ENCODE measurements at places on chromosomes 4 and X.

GRCh38 chr4:32161392-32161791 is 1441.2 kb downstream of the PCDH7 start:
- DNase-seq = no peak

GRCh38 chr4:148173397-148174017 is 268.7 kb downstream of the NR3C2 start:
- no peak for DNase-seq

DNA sequence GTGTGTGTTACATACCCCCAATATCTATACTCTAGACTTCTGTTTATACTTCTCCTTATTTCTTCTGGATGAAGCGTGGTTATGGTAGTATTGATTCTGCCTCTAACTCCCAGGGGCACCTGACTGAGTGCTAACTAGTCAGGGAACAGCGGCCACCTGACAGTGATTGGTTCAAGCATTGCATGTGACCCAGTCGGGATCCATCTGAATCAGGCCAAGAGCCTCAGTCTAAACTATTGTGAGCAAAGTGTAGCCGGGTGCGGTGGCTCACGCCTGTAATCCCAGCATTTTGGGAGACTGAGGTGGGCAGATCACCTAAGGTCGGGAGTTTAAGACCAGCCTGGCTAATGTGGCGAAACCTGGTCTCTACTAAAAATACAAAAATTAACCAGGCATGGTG is 10.0 kb downstream of the CCDC110 start:
- DNase-seq = no peak

GRCh38 chr4:79141530-79141929 is 184.3 kb downstream of the NAA11 start:
- no peak for DNase-seq

GRCh38 chr4:152104901-152105357 is 344.1 kb upstream of the GATB start:
- no peak for DNase-seq

DNA sequence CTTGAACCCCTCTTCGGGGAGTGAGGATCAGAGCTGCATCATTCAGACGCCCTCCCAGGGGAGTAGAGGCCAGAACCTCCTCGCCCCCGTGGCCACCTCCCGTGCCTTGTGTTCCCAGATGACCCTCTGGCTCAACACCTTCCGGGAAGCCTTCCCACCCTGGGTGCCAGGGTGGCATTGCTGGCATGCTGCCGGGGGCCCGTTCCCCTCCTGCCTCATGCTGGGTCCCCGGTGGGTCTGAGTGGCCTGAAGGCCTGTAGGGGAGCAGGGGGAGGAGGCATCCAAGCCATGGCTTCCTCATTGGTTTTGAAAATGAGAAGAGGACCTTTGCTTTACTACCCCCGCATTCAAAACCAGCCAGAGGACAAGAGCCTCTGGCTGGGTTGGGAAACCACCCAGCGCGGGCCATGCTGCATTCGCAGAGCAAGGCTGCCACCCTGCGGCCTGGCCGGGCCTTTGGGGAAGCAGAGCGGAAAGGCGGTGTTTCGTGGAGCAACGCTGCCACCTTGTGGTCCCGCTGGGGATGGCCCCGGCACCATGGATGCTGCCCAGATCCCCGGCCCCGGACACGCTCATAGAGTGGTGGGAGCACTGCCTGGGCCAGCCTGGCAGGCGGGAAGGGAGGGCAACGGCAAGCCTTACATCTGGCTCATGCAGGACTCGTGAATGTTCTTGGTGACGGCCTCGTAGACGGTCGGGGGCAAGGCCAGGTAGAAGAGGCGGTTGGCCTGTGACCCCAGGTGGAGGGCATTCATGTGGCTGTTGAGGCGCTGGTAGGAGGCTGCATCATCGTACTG is 11.9 kb downstream of the G6PD start:
- DNase-seq = peak; percentile 85

GRCh38 chrX:477441-478012 is 90.8 kb upstream of the PPP2R3B start:
- no peak for DNase-seq

DNA sequence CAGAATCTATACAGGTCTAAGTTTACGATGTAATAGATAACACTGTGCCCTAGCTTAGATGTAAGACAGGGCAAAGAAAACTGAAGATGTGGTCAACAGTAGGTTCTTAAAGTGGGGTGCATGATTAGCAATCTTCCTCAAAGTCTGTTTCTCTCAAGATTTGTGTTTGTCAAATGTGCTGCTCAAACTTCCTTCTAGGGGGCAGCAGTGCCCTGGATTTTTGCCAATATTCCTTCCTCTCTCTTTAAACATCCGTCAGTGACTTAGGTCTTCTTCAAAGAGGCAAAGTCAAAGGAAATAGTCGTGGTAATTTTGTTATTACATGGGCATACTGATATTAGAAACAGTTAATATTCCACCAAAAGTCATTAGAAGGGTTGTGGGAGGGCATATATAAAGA is 4.2 kb upstream of the PDHA2 start:
- no peak for DNase-seq

GRCh38 chrX:95055991-95056390 is 1382.0 kb downstream of the FAM133A start:
- no peak for DNase-seq

GRCh38 chrX:40832723-40833122 is 97.4 kb upstream of the MED14 start:
- no peak for DNase-seq

Data from activated T-helper 9 cell treated with anti-CD3 and anti-CD28 coated beads, Interleukin-2, amount 50 U/mL, for 16 hours (primary cell).